ENCODE measurements at places on chromosomes 16 and 17.

- no peak for DNase-seq
These were observed 65.6 kb downstream of the WIPI1 start for GRCh38 chr17:68391561-68392268.

DNA sequence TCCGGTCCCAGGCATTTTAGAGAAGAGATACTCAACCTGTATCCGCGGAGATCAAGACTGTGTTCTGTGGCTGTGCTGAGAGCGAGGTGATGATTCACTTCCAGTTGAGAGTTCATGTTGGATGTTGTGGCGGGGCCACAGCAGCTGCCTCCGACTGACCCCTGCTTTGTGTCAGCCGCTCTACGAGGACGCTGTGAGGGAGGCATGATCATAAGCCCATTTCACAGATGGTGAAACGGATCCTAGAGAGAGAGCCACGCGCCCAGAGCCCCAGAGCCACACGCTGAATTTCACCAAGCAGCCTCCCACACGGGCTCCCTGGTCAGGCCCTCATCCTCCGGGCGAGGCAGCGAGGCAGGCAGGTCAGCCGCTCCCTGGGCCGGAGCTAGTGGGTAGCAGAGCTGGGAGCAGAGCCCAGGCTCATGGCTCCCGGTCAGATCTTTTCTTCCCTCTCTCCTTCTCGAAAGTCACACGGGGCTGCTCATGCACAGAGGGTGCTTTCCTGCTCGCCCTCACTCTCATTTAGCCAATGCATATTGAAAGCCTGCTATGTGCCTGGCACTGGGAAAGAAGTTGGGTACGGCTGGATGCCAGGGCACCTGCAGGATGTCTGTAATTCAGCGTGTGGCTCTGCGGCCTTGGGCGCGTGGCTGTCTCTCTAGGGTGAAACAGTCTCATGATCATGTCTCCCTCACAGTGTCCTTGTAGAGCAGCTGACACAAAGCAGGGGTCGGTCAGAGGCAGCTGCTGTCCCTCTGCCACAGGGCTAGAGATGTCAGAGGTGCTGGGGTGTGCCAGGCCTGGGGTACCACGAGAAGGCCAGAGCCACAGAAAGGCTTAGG lies 155.6 kb upstream of the CHMP6 start:
- no peak for DNase-seq

- no peak for DNase-seq
These were observed 6.2 kb upstream of the CYB561 start for GRCh38 chr17:63452046-63452961.

DNA sequence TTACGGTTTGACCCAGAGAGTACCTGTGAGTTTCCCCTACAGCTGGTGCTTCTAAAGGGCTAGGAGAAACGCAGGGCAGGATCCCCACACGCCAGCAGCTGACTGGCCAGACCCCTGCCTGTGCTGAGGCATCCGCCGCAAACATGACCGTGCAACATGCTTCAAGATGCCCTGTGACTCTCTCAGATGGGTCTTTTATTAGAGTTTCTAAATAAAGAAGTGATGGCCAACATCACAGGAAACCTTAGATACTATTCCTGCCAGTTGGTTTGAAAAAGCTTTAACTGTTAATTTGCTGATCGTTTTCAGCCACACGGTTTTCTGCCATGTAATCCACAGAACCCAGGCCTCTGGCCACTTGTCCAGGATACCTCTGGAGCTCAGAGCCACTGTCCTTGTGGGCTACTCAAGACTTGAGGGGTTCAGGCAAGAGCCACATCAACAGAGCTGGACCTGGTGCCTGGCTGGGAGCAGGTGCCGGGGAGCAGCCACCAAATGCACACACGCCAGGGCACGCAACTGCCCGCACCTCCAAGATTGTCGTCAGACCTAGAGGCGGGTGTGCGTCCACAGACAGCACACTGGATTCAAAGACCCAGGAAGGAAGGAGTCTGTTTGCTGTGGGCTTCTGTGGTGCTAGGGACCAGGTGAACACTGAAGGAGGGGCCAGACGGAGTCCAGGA lies 118.4 kb downstream of the ZNF778 start:
- DNase-seq = no peak

DNA sequence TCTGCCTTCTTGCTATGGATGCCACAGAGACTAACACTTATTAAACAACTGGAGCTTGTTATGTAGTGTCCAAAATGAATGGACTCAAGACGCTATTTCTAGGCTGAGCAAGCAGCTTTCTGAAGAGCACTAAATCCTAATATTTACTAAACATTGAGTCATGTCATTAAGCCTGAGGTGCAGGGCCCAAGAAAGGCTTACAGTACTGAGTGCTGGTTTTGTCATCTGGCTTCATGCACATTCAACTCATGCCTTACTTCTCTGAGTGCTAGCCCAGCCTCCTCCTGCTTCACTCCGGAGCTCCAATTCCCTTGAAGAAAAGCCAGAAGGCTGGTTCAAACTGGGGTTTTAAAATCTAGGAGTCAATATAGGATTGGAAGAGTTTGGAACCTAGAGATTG lies 363.3 kb upstream of the CDH5 start:
- DNase-seq = no peak

GRCh38 chr16:67734731-67735201 lies 15.7 kb upstream of the GFOD2 start:
- no peak for DNase-seq

- no peak for DNase-seq
These were observed at the start of gene KRT20 for GRCh38 chr17:40884708-40885512. KRT20 (minus strand) TSS chr17:40885242; CDS start chr17:40885185, 57 bp downstream.

DNA sequence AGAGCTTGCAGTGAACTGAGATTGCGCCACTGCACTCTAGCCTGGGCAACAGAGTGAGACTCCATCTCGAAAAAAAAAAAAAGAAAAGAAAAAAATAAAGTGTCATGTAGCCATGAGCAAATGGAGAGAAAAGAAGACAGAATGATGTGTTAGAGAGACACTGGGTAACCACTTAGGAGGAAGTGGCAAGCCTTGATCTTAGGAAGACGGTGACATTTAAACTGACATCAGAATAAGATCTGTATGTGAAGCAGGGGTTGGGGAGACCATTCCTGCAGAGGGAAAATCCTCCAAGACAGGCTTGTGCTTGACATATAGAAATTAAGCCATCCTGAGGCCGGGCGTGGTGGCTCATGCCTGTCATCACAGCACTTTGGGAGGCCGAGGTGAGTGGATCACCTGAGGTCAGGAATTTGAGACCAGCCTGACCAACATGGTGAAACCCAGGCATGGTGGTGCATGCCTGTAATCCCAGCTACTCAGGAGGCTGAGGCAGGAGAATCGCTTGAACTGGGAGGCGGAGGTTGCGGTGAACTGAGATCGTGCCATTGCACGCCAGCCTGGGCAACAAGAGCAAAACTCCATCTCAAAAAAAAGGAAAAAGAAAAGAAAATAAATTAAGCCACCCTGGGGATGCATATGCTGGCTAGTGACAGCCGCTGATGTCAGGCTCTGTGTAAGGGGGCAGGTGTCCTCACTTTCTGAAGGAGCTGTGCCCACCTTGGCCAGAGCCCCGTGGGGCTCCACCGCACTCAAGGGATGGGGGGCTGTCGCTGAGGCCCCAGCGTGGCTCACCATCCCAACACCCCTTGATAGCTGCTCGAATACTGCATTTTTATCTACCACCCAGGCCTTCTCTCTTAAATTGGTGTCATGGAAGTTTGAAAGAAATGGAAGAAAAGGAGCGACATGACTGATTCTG lies 13.1 kb upstream of the CYB5B start:
- no peak for DNase-seq

DNA sequence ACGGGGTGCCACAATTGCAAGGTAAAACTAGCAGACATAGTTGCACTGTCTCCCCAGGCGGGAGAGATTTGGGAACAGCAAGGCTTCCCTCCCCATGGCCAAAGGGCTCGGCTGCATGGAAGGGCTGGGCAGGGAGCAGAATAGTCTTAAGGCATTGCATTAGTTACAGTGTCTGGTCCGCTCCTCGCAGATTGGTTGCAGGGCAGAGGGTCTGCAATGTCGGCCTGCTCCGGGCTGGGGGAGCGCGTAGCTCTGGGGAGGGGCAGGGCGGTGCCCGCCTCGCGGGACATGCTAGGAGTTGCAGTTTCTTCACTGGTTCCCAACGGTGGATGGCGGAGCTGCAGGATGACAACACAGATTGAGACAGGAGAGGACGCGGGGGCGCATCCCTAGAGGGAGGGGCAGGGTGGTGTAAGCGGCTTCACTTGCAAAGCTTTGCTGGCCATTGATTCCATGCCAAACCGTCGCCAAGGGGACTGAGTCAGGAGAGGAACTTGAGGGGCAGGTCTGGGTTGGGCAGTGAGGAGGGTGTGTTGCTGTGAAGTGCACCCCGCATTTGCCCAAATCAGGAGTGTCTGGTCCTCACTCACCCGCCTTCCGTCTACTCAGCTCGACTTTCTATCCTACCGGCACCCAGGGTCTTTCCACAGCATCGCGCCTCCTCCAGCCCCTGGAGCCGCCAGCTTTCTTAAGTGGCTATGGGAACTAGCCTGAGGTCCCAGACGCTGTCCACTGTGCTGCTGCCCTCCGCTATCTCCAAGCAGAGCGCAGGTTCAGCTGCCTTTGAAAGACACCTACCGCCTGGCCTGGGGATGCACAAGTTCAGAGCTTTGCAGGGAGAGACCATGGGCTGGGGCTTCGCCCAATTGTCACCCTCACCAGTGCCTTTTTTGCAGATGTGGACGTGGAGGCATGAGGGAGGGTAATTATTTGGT lies 1748.9 kb downstream of the TP53TG3F start:
- DNase-seq = no peak

- DNase-seq = no peak
These were observed 224.3 kb downstream of the MSI2 start for GRCh38 chr17:57480438-57481196.

- no peak for DNase-seq
These were observed 447.6 kb downstream of the TOX3 start for GRCh38 chr16:52099382-52099781.

GRCh38 chr16:87877942-87878507 lies 8.7 kb upstream of the SLC7A5 start:
- no peak for DNase-seq

DNA sequence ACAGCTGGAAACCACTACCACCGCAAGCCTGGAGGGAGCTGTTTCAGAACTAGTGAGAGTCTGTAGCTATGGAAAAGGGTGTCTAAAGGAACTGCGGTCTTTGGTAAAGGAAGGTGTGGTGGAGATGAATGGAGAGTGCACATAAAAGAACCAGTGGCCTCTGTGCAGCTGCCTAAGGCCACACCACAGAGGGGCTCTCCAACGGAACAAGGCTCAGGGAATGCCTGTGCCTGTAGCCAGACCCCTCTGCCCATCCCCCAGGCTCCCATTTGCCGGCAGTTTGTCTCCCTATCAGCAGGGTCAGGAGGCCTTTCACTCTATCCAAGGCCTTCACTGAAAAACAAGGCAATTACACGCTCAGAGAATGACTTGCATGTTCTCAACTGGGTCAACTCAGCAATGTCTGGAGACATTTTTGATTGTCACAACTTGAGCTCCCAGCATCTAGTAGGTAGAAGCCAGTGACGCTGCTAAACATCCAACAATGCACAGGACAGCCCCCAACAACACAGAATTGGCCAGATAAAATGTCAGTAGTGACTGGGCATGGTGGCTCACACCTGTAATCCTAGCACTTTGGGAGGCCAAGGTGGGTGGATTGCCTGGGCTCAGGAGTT lies 3.3 kb upstream of the FDXR start:
- DNase-seq = no peak

- no peak for DNase-seq
These were observed 40.4 kb downstream of the LAT start for GRCh38 chr16:29025218-29025617.

GRCh38 chr16:66270333-66270927 lies 96.1 kb upstream of the CDH5 start:
- no peak for DNase-seq

- DNase-seq = peak; percentile 74
These were observed 2.7 kb downstream of the C1QTNF1 start for GRCh38 chr17:79026376-79027273.

DNA sequence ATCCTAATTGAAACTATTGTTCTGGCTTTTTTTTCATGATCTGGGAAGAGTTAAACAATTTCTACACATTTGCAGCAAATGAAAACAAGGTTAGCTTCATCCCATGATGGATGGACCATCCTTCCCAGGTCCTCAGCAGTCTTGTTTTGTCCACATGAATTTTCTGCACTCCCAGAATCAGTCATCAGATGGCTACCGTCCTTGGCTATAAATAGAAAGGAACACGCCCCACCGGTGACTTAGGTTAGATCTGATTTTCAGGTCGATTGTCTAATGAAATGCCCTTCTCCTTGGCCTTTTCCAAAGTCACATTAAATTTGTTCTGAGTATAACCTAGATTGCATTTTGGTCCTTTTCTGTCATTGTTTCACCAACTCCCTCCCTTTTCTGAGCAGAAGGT lies 41.4 kb upstream of the NOL11 start:
- DNase-seq = no peak

DNA sequence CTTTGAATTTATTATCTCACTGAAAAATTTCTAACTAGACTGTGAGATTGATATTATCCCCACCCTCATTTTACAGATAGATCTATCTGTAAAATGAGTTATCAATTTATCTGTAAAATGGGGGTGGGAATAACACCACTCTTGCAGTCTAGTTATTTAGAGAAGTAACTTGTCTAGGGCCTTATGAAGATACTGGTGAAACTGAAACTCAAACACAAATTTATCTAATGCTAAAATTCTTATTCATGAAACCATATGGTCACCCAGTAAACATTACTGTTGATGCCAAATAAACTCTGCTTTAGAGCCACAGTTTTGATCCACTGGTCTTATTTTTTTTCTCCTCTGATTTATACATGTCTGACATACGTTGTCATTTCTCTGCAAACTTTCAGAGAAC lies 52.1 kb upstream of the SMIM36 start:
- DNase-seq = no peak

GRCh38 chr17:2750721-2751120 lies 1.3 kb upstream of the CCDC92B start:
- no peak for DNase-seq

DNA sequence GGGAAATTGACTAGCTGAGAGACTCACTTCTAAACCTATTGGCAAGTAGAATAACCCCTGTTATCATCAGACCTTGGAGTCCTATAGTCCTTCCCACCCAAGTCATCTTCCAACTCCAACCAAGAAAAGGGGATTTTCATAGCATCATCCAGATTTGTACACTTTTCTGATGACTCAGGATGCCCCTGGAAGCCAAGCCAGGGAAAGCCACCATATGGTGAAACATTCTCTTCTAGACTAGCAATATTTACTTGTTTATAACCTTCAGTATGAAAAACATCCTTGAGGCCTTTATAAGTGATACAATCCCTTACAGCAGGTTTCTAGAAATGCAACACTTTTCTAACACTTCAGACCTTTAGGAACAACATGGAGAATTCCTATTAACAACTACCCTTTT lies 618.8 kb upstream of the CDH11 start:
- DNase-seq = no peak

GRCh38 chr16:67499106-67499505 lies 15.8 kb upstream of the AGRP start:
- DNase-seq = peak; percentile 60

- peak; percentile 63 for DNase-seq
These were observed 36.7 kb downstream of the CMIP start for GRCh38 chr16:81481207-81481821.

DNA sequence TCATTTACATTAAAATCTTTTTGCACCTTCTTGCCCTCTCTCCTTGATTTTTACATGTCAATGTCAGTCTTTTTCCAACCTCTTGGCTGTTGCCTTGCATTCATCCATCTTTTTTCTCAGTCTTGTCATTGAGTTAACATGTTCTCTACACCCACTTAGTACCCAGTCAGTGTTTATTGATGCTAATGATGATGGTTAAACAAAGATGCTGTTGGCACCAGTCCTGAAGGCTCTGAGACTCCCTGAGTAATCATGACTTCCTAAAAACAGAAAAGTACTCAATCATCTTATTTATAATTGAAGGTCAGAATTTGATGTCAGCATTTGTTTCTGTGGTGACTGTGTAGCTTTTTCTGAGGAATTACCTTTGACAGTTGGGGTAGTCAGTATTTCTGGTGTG lies 104.5 kb downstream of the NLK start:
- DNase-seq = no peak

GRCh38 chr17:61783556-61784304 lies 79.6 kb downstream of the BRIP1 start:
- DNase-seq = no peak
